Smooth muscle cell of bladder (primary cell): ENCODE measurements at places on chromosomes 3 and 15. TPM values are rescaled to one million over a fixed set of nuclear protein-coding genes. Genes with fewer than 3 reads are reported as not detected.

The NPAP1 gene
- not detected in 2 replicates for total RNA-seq

The LAMB2 gene
- total RNA-seq = 458 and 626 TPM in 2 replicates

The MYZAP gene
- total RNA-seq = under 0.01 and 0.18 TPM in 2 replicates

The C2CD4A gene
- total RNA-seq = not detected in 2 replicates

The PHLDB2 gene
- total RNA-seq = 57.5 and 58.2 TPM in 2 replicates

The KLHL40 gene
- total RNA-seq = not detected in 2 replicates

The LRRC31 gene
- total RNA-seq = not detected in 2 replicates

The TF gene
- 0.28 TPM in 2 replicates for total RNA-seq

The ACKR4 gene
- 1.4 and 2.0 TPM in 2 replicates for total RNA-seq

The CCDC33 gene
- total RNA-seq = 0.14 TPM in 1 of 2 replicates, not detected in the other

The RBPMS2 gene
- total RNA-seq = 0.14 TPM in 1 of 2 replicates, not detected in the other

The IL5RA gene
- total RNA-seq = not detected in 2 replicates

The REC114 gene
- total RNA-seq = not detected in 2 replicates

The ANKRD34C gene
- total RNA-seq = not detected in 2 replicates

The GATM gene
- total RNA-seq = 0.14 and 0.55 TPM in 2 replicates

The SLC28A2 gene
- under 0.01 TPM in 1 of 2 replicates, not detected in the other for total RNA-seq

The SYNPR gene
- total RNA-seq = not detected in 2 replicates

The PLA2G4E gene
- total RNA-seq = not detected in 2 replicates

The C3orf20 gene
- total RNA-seq = under 0.01 and 0.09 TPM in 2 replicates

The PPP1R14D gene
- total RNA-seq = not detected in 2 replicates

The NECTIN3 gene
- total RNA-seq = 34.9 and 43.1 TPM in 2 replicates

The CATSPER2 gene
- 0.37 and 0.43 TPM in 2 replicates for total RNA-seq

The GPR176 gene
- total RNA-seq = 99.7 and 108 TPM in 2 replicates

The DCP1A gene
- 7.5 and 8.8 TPM in 2 replicates for total RNA-seq

The SCN11A gene
- total RNA-seq = under 0.01 TPM in 2 replicates

The KATNBL1 gene
- 30.1 and 38.8 TPM in 2 replicates for total RNA-seq

The SPRED1 gene
- total RNA-seq = 30.7 and 39.0 TPM in 2 replicates

The WDR49 gene
- total RNA-seq = under 0.01 and 0.09 TPM in 2 replicates

The RRP9 gene
- 28.4 and 42.2 TPM in 2 replicates for total RNA-seq

The KIF15 gene
- 1.5 and 1.8 TPM in 2 replicates for total RNA-seq

The TM6SF1 gene
- 0.55 and 1.4 TPM in 2 replicates for total RNA-seq

The LINGO1 gene
- total RNA-seq = not detected in 2 replicates

The NEK10 gene
- total RNA-seq = 12.7 and 15.8 TPM in 2 replicates

The P2RY12 gene
- total RNA-seq = 0.28 and 0.46 TPM in 2 replicates
